MV-4-11 (cell line): ENCODE measurements at places on chromosomes 5 and 9.

GRCh38 chr5:111745075-111745739, 11.8 kb downstream of the NREP start:
- DNase-seq = no peak

GRCh38 chr9:89361816-89362646, 43.7 kb downstream of the SECISBP2 start:
- DNase-seq = no peak

DNA sequence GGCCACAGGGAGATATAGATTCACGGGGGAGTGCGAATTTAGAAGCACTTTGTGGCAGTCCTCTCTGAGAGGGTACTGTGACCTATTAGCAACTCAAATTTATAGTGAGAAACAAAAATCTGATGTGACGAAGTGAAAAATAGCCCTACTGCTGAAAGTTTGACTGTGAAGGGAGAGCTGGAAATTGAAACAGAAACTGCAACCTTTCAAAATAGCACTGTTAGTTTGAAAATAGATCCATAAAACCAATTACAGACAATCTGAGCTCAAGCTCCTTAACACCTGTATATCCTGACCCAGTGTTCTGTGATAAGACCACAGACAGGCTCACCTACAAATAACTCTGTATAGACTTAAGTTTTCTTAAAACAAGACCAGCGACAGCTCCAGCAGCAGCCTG, 420.1 kb downstream of the IRX1 start:
- DNase-seq = no peak

- no peak for DNase-seq
Measured at GRCh38 chr9:135946392-135946994, 14.7 kb downstream of the UBAC1 start.

DNA sequence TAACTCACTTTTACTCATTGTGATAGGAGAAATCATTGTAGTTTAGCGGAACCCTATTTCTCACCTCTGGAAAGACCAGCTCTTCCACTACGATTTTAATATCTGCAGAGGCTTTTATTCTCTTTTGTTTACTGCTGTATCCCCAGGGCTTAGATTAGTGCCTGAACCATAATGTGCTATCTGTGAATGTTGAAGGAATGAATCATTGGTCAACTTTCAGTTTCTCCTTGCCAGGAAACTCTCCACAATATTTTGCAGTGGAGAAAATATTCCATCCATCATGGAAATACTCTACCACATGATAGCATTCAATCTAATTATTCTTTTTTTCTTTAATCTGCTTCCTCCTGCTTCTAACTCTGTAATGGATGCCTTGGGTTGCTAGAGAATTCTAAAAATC, 263.5 kb upstream of the PTPRD start:
- no peak for DNase-seq

DNA sequence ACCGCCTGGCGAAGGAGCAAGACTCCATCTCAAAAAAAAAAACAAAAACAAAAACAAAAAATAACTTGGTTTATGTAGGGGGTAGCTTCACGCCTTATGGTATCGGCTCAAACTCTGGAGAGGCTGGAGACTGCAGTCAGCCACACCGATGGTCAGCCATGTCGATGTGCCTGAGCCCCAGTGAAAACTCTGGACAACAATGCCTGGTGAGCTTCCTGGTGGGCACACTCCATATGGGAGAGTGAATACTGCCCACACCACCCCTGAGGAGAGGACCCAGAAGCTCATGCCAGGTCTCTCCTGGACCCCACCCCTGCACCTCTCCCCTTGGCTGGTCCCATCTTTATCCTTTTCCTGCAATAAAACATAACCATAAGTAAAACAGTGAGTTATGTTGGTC, 19.6 kb downstream of the IPPK start:
- DNase-seq = no peak

DNA sequence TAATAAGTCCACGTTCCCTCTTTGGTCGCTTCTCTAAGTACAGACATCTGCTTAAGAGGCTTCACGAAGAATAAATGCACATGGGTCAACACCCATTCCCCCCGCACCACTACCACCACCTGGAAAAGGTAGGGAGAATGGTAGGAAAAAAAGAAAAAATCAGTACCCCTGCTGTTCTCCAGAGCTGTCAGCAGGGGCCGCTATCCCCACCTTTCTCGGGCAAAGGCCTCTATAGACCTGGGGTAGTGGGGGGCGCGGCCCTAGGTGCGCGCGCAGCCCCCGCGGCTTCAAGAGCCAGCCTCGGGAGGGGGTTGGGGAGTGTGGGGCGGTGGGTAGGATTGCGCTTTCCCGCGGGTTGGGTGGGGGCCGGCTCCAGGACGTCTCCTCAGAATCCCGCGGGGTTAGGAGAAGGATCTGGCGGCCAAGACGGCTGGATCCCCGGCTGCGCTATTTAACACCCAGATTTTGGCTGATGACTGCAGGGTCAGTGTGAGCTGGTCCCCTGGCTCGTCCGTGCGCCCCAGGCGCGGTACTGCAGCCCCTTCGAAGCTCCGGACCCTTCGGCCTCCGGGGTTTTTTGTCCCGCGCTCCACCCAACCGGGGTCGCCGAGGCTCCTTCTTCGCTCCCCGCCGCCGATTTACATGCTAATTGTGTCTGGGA, 1.6 kb upstream of the SEMA6A start:
- DNase-seq = no peak

GRCh38 chr9:37608250-37608649, 15.9 kb upstream of the TOMM5 start:
- no peak for DNase-seq
